GM06990 (cell line): ENCODE measurements at places on chromosomes 4 and X.

- no peak for DNase-seq
These were observed 106.5 kb downstream of the FAM193A start for GRCh38 chr4:2642968-2643367.

- DNase-seq = no peak
These were observed 97.4 kb upstream of the S100G start for GRCh38 chrX:16552546-16552945.

DNA sequence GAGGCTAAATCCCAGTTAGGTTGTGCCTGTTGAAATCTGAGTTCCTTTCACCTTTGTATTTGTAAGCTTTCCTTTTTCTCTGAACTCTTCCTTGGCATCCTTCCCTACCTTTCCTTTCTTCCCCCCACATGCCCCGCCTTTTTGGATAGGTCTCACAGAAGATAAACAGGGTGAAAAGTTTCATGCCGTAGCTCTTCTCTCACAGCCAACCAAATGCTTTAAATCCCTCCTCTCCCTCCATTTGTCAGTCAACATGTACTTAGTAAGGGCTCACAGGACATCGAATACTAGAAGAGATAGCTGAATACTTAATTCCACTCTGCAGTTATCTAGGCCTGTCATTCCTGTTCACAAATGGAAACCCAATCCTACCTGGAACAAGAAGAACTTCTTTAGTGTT, 107.1 kb upstream of the BMPR1B start:
- DNase-seq = no peak

DNA sequence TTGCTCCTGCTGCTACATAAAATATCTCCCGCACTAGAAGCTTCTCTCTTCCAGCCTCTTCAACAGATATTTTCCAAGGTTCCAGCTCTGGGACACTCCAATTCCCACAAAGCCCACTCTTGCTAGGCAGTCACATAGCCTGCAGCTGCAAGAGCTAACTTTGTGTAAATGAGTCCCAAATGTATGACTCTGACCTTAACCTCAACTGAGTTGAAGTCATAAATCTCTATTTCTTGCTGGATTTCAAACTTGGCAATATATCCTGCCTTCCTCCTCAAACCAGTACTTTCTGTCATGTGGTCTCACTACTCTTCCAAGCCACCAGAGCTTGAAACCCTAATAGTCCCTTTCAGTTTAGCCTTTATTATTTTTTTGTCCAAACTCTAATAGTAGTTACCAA, 315.4 kb upstream of the GRIA3 start:
- no peak for DNase-seq

DNA sequence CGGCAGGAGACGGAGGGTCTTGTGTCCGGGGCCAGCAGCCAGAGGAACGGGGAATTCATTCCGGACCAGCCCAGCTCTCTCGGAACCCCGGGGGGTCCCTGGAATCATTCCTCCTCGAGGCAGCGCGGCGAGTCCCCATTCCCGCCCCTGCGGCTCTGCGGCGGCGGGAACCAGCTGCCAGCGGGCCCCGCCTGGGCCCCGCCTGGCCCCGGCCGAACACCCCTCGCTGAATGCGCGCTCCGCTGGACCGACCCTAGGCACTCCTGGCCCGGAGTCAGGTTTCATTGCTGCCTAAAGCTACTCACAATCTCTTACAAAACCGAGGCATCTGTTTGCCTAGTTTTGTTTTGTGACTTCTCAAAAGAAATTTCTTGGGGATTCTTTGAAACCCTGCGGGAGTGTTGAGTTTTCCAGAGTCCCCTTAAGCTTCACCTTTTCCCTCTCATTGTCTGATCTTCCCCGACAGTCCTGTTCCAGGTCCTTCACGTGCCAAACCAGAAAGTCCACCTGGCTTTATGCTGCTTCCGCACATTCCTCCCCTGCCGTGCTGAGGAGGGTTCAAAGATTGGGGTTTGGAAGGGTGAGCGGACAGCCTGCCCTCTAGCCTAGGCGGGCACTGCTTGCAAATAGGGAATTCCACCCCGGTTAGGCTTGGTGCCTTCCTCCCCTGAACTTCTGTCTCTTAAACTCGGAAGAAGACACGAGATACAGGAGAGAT, 789 bp downstream of the ARHGAP10 start:
- no peak for DNase-seq

DNA sequence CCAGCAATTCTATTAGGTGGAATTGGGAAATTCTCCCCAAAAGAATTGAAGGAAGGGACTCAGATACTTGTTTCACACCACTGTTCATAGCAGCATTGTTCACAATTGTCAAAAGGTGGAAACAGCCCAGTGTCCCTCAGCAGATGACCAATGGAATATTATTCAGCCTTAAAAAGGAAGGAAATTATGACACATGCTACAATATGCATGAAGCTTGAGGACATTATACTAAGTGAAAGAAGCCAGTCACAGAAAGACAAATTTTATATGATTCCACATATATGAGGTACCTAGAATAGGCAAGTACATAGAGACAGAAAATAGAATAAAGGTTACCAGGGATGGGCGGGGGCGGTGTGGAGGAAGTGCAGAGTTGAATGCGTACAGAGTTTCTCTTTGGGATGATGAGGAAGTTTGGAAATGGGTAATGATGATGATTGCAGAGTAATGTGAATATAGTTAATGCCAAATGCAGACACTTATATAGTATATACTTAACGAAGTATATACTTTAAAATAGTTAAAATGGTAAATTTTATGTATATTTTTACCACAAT, 29.6 kb downstream of the DOCK11 start:
- no peak for DNase-seq
